CD4-positive, alpha-beta T cell treated with Interleukin-21 for 1 hour (primary cell): ENCODE measurements at places on chromosomes 6 and 20.

DNA sequence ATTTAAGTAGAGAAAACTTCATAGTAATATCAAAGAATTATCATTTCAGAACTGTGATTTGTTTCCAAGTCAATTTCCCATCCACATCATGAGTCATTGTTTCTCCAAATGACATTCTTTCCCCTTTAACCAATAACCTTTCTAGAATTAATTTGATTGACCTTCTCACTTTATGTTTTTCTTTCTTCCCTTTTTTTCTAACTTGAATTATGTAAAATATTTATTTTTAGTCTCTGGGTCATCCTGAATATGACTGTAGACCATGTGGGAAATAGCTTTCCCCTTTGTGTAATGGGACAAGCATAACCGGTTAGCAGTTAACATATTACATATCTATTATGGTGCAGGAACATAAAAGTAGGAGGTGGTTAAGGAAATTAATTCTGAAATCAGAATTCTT is 291.1 kb downstream of the GJA1 start:
- no peak for DNase-seq

GRCh38 chr20:32510601-32511357 is 74.4 kb downstream of the NOL4L start:
- DNase-seq: no peak

DNA sequence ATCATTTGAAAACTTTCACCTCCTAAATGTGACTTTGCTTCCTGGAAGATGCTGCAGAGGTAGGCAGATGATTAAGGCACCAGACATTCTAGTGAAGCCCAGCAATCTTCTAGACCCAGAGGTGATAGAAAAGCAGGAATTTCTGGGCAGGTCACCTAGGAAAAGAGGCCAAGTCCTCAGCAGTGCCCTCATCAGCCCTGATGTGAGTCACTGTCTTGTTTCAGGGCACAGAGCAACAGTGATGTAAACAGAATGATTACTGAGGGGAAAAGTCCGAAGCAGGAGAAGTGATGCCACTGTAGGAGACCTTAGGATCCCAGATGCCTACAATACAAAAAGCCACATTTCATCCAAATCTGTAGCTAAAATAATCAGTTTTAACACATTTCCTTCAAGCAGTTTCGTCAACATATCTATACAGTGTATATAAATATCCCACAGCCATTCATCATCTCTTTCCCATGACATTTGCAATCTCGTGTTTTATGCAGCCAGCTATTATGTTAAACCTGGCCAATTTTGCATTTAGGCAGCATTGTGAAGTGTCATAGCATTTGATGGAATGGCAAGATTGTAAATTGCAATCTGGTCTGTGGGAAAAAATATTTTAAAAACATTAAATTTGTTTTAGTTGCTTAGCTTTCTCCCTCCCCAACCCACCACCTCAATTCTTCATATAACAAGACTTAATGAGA is 401.2 kb upstream of the RNF217 start:
- DNase-seq: no peak

GRCh38 chr6:108736832-108737231 is 111.4 kb upstream of the ARMC2 start:
- no peak for DNase-seq

- no peak for DNase-seq
These were observed 266.3 kb downstream of the TPBG start for GRCh38 chr6:82629921-82630320.

DNA sequence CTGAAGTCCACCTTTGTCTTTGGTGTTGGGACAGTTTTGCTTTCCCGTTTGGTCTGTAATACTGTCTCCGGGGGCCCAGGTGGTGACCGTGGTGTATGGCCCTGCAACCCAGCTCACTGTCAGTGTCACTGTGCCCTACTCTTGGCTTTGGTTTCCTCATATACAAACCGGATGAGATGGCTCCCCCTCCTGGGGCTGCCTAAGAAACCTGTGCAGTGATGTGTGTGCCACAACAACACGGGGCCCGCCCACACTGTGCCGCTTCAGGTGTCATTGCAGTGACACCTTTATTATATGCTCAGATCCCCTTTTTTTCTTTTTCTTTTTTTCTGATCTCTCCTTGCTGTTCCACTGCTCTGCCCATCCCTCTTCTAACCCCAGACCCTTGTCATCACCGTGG is 73.9 kb downstream of the RAMACL start:
- DNase-seq: peak; percentile 58

DNA sequence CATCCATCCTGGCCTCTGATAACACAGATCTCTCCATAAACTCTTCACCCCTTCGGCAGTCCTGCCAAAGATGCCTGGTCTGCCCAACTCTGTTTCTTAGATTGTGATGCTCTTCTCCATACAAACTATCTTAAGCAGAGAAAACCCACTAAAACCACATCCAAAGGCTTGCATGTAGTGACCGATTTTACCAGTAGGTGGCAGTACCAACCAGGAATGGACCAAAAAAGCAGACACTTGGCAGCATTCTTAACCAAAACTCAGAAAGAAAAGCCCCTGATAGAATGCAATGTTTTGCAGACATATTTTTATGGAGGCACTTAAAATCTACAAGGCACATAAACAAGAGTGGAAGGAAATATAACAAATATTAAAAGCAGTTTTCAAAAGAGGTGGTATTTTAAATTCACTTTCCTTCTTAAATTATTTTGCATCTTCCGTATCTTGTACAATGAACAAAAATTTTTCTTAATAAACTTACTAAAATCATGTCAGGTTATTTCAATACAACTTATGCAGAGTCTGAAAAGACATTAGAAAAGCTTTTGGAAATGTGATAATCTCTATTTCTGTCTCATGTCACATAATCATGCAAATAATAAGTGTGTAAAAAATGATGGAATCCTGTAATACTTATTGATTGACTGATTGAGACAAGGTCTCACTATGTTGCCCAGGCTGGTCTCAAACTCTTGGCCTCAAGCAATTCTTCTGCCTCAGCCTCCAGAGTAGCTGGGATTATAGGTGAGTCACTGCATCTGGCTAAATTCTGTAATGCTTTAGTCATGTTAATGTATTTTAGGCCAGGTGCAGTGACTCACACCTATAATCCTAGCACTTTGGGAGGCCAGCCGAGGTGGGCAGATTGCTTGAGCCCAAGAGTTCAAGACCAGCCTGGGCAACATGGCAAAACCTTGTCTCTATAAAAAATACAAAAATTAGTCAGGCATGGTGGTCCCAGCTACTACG is 29.4 kb downstream of the LRP11 start:
- peak; percentile 80 for DNase-seq

DNA sequence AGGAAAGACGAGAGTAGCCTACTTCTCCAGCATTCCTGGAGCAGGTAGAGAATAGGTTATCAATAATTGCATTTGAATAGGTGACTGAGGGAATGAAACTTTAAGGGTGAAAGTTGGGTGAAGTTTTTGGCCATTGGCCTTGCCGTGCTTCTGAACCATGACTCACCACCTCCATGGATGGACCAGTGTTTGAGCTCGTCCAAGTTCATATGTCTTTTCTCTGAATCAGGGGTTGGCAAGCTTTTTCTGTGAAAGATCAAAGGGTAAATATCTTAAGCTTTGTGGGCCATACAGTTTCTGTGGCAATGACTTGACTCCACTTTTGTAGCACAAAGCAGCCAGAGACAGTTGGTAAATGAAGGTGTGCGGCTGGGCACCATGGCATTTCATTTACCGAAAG is 31.8 kb downstream of the SNRNP48 start:
- no peak for DNase-seq

GRCh38 chr6:74182992-74183391 is 487.0 kb downstream of the CD109 start:
- DNase-seq: no peak

GRCh38 chr6:87832025-87832825 is 130.2 kb upstream of the AKIRIN2 start:
- DNase-seq: peak; percentile 52

DNA sequence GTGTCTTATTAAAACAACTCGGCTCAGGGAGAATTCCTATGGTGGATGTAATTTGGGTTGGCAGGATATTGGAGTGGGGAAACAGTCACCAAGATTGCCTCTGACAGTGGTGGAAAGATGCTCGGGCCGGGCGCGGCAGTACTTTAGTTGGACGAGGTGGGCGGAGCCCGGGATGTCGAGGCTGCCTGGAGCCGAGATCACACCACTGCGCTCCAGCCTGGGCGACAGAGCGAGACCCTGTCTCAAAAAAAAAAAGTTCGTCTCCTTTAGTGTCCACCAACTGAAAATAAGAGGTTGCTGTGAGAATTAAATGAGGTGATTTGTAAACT is 621 bp downstream of the NOL7 start:
- peak; percentile 34 for DNase-seq

GRCh38 chr6:122369536-122369935 is 29.9 kb upstream of the HSF2 start:
- DNase-seq: no peak

- DNase-seq: no peak
These were observed 275.4 kb downstream of the PHF3 start for GRCh38 chr6:63910863-63911551.

DNA sequence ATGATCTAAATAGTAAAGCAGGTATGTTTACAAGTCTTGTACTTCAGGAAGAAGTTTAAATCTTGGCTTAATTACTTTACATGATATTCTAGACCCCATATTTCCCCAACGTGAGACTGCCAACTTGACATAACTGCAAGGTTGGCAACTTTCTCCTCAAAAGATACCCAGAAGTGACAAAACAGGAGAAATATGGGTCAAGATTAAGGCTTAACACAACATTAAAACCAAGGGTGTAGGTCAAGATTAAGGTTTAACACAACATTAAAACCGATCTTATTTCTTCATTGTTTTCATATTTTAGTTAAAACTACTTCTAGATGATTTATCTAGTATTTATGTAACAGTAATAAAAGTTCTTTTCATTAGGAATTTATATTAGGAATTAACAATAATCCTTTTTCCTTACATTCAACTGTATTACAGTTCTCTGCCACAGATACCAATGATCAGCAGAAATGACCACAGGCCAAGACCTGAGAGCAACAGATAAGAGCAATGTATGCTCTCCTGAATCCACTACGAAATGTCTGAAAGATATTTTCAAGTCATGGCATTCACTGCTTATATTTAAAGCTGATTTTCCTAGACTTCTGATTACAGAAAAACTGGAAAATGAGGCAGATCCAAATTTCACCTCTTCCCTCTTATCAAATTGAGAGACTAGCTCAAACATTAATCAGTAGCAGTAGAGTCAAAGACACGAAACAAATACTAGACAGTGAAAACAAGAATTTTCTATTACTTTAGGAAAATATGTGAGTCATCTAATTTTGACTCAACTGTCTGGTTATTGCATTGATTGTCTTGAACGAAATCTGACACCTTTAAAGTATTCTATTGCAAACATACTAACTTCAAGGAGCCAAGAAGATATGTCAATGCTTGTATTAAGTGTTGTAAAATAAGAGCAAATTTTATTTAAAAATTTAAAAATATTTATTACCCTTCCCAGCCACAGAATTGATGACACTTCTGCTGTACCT is 72.3 kb downstream of the RNGTT start:
- DNase-seq: no peak

- DNase-seq: no peak
These were observed 5.7 kb upstream of the CTNNBL1 start for GRCh38 chr20:37688093-37688492.

DNA sequence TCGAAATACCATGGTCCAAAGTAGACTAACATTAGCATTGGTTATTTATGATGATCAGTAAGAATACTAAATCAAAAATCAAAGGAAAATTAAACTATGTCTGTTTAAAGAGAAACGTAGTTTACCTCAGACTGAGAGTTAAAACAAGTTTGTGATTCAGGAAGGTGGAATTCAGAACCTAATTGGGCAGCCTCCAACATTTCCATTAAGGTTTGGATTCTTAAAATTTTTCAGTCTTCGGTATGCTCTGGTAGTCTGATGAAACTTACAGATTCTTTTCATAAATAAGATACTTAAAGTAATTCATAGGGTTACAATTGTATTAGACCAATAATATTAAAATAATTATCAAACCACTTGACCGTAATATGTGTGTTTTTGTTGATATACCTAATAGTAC is 18.6 kb downstream of the HFE start:
- no peak for DNase-seq

DNA sequence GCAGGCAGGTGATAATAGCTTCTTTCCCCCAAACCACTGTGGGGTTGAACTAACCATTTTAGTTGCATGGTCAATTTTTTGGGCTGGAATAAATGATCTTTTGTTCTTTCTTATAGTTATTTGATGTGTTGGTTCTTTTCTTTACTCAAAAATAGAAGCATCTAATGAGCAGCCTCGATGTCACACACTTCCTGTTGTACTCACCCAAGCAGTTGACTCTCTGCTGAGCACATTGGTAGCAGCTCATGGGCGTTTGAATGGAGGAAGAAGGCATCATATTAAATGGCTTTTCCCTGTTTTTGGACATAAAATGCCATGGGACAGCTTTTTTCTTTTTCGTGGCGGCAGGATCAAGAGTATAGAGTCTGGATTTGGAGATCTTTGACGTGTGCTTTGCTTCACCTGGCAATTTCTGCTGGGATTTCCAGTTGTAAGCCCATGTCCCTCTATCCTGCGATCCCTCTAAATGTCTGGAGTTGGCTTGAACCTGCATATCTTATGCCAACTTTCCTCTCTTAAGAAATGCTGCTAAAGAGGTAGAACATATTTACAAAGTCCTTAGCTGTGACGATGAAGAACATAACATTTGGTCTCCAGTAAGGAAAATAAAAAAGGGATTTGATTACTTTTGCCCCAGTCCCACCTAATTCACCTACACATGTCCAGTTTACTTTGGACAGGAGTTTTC is 268.3 kb downstream of the PRL start:
- DNase-seq: no peak

- peak; percentile 13 for DNase-seq
These were observed 494.7 kb upstream of the MAP3K7 start for GRCh38 chr6:91081452-91082067.

DNA sequence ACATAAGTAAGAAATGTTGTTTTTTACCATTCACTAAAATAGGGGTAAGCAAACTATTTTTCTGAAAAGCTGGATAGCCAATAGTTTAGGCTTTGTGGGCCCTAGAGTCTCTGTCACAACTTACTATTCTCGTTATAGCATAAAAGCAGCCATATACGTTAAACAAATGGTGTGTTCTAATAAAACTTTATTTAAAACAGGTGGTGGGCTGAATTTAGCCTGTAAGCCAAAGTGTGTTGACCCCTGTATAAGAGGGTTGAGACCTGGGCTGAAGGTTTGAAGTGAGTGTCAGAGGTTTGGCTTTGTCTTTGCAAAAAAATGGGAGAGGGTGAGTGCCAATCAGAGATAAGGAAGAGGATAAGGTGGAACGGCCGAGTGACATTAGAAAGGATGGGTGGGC is 197.2 kb downstream of the RNF144B start:
- DNase-seq: no peak

- no peak for DNase-seq
These were observed 43.6 kb downstream of the ZNF831 start for GRCh38 chr20:59207235-59207634.

- no peak for DNase-seq
These were observed 223.1 kb downstream of the NRN1 start for GRCh38 chr6:5783584-5784089.

GRCh38 chr6:33247977-33248642 is 23.6 kb downstream of the VPS52 start:
- peak; percentile 90 for DNase-seq

- DNase-seq: no peak
These were observed 7.0 kb downstream of the GOPC start for GRCh38 chr6:117595099-117595923.
